HS-27A (cell line): ENCODE measurements at places on chromosomes 4 and X.

- DNase-seq: peak; percentile 65
These were observed 219.8 kb downstream of the ZNF674 start for GRCh38 chrX:46325312-46325877.

DNA sequence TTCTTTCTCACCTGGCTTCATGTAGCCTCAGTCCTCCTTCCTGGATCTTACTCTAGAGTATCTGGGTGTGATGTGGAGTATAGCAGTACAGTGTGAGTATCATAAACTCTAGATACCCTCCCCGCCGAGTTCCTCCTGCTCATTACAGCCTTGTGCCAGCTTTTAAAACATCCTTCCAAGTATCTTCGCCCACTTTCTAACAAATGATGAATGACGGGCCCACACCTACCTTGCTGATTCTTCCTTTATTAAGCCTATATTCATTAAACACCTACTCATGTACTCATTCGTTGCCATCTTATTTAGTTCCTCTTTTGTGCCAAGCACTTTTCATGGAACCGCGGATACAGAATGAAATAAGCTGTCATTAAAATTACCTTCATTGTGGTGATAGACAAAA, 1585.3 kb upstream of the TENM3 start:
- DNase-seq: no peak

DNA sequence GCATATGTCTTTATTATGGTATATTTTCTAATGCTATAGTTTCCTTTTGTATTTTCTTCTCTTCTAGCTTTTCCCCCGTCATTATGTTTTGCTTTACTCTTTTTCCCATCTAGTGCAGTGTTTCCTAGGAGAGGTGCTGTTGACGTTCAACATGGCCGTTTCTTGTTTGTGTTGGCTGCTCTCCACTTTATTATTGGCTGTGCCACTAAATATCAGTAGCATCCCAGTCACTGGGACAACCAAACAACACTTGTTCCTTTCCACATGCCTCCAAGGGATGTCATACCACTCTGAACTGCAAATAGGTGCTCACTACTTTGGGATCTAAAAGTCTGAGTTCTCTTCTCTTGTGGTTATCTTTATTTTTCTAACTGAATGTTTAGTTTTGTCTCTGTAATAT, 26.5 kb downstream of the GBA3 start:
- DNase-seq: no peak

DNA sequence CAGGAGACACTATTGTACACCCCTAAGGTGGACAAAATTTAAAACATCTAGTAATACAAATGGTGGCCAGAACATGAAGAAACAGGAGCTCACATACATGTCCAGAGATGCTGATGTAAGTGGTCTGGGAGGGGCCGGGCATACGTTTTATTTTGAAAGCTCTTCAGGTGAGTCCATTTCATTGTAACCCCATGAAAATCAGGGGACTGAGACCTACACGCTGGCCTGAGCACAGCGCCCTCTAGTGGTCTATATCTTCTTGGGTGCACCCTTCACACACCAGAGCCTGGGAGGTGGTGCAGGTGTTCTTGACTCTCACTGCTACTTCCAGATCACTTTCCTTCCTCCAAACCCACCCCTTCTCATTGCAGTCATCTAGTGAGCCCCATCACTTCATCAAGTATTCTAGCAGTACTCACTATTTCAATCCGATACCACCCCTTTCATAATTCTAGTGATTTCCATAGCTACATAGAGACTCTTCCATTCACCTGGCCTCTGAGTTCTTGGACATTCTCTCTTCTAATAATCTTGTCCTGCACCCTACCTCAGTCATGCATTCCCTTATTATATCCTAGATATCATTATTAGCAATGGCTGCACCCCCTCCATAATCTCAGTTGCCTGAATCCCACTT, 4.3 kb upstream of the TLR6 start:
- DNase-seq: no peak
